Epithelial cell of prostate (primary cell): ENCODE measurements at places on chromosomes 6 and 20.

DNA sequence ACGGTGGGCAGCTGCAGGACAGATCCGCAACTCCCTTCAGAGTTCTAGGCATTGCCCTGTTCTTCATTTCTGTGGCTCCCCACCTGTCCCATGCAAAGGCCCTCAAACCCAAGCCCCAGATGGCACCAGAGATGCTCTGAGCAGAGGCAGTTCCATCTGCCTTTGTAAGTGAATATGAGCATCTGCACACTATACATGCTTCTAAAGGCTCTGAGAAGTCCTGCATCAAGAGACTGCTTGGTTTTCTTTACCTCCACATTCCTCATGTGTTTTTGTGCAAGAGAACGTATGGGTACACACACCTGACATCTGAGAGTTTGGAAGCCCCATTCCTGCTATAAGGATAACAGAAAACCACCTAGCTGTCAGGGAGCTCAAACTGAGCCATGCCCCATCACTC is 14.4 kb upstream of the CST7 start:
- no peak for DNase-seq

- no peak for DNase-seq
Measured at GRCh38 chr6:36805917-36806316, 33.3 kb downstream of the CPNE5 start.

DNA sequence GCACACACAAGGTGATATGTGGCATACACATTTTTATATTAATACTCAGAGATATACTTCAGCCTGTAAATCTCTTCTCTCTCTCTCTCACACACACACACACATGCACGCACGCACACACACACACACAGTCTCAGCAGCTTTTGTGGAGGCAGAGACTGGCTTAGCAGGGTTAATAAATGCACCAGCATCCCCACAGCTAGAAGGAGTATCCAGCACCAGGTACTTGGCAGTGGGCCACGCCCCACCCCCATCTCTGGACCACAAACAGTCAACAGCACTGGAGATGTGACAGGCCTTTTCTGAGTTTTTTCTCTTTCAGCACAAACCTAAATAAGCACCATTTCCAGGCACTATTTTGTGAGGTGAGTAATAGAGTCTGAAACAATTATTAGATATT is 47.3 kb upstream of the LRFN2 start:
- no peak for DNase-seq

GRCh38 chr6:113194090-113194489 is 663.1 kb upstream of the MARCKS start:
- no peak for DNase-seq

- DNase-seq: no peak
Measured at GRCh38 chr6:5701174-5701573, 305.6 kb downstream of the NRN1 start.

DNA sequence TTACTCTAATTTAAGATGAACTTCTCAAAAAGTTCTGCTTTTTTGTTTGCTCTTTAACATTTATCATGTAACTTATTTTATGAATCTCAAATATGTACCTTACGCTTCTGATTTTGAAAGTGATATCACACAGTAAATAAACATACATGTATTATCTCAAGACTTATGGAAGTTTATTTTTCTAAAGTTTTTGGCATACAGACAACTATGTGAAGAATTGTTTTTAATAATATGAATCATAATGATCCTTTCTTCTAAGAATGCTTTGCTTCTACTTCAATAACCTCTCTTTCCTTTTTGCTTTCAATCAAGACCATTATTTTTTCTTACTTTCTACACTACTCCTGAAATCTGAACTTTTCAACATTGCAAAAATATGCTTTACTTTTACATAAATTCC is 816.4 kb downstream of the EYS start:
- no peak for DNase-seq

- DNase-seq: no peak
Measured at GRCh38 chr6:135673501-135674309, 176.2 kb upstream of the AHI1 start.

GRCh38 chr6:29980511-29980910 is 38.2 kb downstream of the HLA-A start:
- no peak for DNase-seq

- DNase-seq: no peak
Measured at GRCh38 chr6:111477481-111477938, 5.5 kb downstream of the REV3L start.

GRCh38 chr6:144497650-144498049 is 212.5 kb downstream of the UTRN start:
- DNase-seq: no peak

DNA sequence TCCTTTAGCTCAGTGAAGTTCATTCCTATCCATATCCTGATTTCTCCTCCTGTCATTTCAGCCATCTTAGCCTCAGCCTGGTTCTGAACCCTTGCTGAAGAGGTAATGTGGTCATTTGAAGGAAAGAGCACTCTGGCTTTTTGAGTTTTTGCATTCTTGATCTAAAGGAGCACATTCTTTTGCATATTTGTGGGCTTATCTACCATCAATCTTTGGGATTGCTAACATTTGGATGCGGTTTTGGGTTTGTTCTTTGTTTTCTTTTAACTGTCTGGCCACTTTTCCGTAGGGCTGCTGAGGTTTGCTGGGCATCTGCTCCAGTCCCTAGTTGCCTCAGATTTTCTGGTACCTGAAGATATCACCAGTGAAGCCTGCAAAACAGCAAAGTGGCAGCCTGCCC is 238.3 kb downstream of the EPM2A start:
- DNase-seq: no peak

GRCh38 chr6:44074439-44074812 is 52.8 kb downstream of the MRPL14 start:
- DNase-seq: no peak

- DNase-seq: no peak
Measured at GRCh38 chr20:57596998-57597939, 23.0 kb downstream of the ZBP1 start.

GRCh38 chr20:49766979-49767521 is 45.6 kb upstream of the SLC9A8 start:
- no peak for DNase-seq

DNA sequence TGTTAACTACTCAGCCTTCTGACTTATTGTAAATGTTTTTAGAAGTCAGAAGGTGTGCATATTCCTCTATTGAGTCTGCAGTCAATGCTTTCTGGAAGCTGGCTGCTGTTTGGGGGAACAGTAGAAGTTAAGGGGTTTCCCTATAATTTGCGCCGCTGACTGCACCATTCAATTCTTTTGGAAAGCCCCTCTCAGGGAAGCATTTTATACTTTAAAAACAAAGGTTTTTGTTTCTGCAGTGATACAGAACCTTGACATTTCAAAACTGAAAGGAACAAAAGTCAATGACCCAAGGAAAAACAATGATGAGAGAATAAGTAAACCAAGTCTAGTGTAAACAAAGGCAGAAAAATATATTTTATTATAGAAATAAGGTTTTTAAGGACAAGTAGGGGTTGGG is 120.8 kb upstream of the TNFAIP3 start:
- no peak for DNase-seq

GRCh38 chr6:54204921-54205591 is 93.8 kb downstream of the MLIP start:
- DNase-seq: no peak
